Stimulated activated CD4-positive, alpha-beta T cell treated with anti-CD3 and anti-CD28 coated beads, Interleukin-1b, Interleukin-23, amount 100 ng/mL, for 24 hours (primary cell): ENCODE measurements at places on chromosomes 6 and 20.

DNA sequence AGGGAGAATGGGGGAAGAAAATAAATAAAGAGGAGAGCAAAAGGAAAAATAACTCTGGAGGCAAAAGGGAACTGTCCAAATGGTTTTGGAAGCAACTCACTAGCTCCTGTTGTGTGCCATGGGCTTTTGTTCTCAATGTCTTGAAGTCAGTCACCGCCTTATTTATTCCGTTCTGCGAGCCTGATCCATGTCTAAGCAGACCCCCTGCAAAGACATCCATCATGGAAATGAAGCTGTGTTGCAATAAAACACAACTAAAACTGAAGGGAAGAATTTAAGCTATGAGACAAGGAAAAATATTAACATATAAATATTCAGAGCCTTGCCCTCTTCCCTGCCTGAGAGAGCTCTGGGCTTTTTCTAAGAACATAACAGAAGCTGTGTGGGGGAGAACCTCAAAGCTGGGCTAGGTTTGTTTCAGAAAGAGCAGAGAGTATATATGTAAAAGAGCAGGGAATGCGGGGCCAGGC lies 373.2 kb upstream of the CNR1 start:
- DNase-seq = no peak

- no peak for DNase-seq
Observed at GRCh38 chr20:34343458-34344211, 19.4 kb upstream of the ITCH start.

DNA sequence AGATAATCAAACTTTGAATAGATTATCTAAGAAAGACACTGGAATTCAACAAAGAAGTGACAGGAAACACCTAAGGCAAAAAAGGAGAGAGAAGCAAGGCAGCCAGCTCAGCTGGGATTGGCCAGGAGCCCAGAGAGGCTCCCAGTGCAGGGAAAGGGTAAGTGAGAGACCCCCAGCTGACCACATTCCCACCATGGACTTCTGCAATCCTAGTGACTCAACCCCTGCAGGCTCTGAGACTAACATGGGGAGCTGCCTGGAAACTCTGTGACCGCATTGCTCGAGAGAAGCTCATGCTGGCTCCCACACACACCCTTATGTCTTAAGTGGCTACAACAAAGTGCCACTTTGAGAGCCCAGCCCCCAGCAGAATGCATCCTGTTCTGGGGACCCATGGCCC lies 215.1 kb downstream of the PACRG start:
- DNase-seq = no peak

GRCh38 chr6:31094389-31094881 lies 17.9 kb downstream of the C6orf15 start:
- DNase-seq = no peak

- DNase-seq = no peak
Observed at GRCh38 chr6:76885861-76886301, 577.4 kb downstream of the HTR1B start.

DNA sequence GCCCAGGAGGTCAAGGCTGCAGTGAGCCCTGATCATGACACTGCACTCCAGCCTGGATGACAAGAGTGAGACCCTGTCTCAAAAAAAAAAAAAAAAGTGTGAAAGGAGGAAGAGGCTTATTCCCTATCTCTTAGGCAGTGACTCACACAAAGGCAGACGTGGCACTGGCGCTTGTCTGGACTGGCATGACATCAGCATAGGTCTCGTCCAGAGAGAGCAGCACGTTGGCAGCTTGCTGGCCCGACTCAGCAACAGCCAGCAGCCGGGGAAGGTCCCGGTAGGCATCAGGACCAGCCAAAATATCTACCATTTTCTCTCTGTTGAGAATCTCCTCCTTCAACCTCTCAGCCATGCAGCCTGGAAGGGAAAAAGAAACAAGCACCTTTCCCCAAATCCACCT lies 14.1 kb downstream of the CDK5RAP1 start:
- no peak for DNase-seq

GRCh38 chr6:159908535-159908934 lies 17.7 kb downstream of the MAS1 start:
- no peak for DNase-seq

DNA sequence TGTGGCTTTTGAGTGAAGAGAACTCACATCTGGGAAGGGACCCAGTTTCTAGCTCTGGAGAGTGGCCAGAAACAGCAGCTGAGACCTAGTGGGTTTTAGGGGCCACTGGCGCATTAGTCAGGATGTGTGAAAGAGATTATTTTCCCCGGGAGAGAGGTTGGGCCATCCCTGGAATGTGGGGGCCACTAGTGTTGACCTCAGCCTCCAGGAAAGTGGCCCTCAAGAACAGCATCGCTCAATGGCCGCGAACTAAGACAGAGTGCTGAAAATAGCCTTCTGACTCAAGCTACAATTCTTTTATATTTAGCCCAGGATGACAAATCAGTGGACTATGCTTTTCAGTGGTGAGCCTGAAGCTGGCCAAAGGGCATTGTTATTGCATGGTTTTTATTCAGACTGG lies 210.4 kb upstream of the RNF24 start:
- no peak for DNase-seq

DNA sequence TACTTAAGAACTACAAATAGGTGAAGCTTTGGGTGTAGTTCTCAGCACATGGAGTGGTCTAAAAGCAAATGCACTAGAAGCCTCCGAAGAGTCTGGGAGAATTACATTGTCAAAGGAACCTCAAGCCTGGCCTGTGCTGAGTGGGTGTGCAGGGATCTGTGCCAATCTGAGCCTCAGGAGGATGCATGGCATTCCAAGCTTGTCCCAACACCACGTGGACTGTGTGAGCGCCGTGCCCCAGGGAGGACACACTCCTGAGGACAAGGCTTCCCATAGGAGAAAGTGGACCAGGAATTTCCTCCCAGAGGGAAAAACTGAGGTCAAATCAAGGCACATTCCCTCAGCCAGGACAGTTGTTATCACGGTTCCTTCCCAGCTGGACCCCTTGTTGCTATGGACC lies 185.8 kb downstream of the QKI start:
- no peak for DNase-seq

DNA sequence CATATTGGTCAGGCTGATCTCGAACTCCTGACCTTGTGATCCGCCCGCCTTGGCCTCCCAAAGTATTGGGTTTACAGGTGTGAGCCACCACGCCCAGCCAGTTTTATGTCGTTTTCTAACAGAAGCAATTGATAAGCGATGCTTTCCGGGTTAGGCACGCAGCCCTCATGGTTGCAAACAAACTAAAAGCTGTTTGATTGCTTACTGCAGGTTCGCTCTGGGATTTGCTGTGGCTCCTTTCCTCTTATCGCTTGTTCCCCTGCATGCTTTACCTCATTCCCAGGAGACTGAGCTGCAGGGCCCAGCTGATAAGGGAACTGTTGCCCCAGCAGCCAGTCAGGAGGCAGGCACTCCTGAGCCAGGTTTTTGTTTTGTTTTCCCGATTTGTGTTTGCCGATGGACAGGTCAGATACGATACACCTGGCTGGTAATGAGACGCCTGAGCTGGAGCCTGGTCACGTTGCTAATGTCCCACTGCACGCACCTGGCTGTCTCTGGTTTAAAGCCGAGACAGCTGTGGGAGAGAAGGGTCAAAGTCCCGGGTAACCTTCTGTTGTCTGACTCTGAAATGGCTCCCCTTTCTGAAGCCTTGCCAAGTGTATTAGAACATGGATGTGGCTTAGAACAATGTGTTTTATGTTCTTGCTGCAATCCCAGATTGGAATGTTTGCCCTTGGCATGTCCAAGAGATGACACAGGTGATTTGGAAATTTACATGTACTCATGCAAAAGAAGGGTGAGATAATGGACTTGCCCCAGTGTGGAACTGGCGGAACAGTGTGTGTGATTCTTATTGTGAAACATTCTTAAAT lies 19.9 kb downstream of the DSP start:
- no peak for DNase-seq

DNA sequence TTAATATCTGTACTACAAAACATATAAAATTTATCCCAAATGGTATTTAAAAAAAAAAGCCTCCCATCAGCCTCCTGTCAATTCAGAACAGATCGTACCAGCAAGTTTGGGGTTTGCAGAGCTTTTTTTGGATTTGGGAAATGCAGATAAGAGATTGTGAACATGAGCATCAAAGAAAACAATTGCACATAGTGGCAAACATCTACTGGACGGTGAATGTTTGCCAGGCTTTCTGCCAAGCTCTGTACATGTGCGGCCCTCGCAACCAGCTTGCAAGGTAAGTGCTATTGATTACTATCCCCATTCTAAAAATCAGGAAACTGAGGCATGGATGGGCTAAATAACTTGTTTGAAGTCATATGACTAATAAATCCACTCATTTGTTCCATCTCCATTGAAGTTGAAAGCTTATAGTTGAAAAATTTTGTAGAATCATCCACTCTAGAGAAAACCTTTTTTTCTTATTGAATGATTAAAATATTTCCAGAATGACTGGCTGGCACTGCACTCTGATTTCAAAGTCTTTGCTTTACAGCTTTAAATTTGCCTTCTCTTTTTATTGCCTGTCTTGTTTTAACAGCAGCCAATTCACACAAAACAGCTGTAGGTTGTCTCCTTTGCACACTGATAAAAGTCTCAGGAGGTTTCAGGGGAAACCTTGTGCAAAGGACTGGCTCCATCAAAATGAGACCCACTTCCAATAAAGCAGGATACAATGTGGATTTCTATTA lies 37.4 kb upstream of the SIRT5 start:
- DNase-seq = no peak

GRCh38 chr20:21302664-21303060 lies 469 bp upstream of the XRN2 start:
- no peak for DNase-seq

DNA sequence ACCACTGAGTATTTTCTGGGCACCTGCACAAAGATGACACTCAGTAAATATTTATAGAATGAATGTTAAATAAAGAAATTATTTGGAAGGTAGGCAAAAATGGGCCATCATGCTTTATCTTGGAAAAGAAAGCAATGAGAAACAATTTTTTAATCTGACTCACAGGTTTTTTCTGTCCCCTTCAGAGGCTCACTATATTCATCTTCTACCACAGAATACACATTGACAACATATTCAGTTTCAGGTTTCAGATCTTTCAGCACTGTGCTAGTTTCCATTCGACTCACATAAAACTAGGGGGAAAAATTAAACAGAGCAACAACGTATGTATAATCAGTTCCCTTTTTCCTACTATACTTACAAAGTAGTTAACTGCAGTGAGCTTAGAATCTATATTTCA lies 58.3 kb downstream of the COL12A1 start:
- DNase-seq = no peak

DNA sequence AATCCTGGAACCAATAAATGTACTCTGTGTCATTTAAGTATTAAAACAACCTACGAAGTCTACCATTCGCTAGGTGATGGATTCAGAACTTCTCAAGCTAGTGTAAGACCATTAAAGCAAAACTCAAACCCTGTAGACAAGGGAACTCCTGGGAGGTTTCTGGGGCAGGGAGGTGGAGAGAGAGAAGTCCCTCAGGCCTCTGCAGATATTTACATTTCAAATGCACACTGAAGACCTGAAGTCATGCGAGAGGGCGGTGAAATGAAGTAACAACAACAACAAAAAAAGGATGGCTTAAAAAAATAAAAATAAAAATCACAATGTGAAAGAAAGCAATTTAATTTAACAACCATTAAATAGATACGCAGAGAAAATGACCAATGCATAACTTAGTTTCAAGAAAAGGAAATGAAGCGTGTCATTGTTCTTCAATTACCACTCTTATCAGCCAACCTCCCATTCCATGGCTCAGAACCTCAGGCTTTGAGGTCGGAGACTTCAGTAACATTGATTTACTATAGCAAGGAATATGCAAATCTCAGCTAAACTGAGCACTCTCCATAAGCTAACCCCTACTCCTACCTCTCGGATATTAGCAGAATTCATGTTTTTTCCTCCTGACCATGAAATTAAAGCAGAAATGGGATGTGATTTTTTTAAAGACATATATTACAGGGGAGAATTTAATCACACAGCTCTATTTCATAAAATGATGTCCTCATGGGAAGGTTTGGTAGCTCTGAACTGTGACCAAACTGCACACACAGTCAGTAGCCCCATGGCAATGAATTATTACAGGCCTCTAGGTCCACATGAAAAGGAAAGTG lies 140.6 kb downstream of the KIF16B start:
- no peak for DNase-seq

- peak; percentile 29 for DNase-seq
Observed at GRCh38 chr20:13220904-13221297, at the start of gene ISM1. Gene ISM1 (plus strand): TSS chr20:13221274. CDS start chr20:13221777, 503 bp downstream.

DNA sequence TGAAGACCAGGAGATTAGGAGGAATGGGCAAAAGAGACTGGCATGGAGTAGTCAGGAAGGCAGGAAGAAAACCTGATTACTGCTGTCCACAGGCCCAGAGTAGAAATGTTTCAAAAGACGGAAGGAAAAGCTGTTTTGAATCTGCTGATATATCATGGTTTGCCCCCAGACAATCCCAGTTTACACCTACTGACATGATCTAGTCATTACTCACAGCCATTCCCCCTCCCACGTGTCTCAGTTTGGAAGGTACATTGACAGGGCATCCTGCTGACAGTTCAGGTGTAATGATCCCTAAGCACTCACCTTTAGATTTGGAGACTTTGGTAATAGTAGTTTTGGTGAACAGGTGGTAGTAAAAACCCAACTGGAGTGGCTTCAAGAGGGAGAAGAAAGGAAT lies 9.8 kb upstream of the TXNDC5 start:
- no peak for DNase-seq

DNA sequence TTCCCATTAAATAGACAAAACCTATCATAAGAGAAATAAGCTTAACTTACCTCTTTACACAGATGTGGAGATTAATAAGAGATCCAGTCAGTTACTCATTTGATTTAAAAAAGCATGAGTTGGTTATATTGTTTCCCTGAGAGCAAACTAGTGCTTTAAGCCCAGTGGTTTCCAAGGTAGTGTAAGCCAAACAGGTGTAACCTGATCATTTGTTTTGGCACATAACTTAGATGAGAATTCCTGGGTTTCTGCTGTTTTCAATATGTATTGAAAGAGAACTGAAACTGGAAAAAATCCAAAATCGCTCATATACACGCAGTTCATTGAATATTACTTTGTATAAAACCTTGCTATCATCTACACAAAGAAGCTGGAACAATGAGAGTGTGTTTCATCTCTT lies 30.5 kb upstream of the SMIM8 start:
- DNase-seq = no peak

GRCh38 chr6:87408721-87409155 lies 966 bp downstream of the CFAP206 start:
- DNase-seq = no peak

- no peak for DNase-seq
Observed at GRCh38 chr20:52230409-52230808, 38.8 kb upstream of the ZFP64 start.

- DNase-seq = no peak
Observed at GRCh38 chr6:18309046-18309445, 44.7 kb upstream of the DEK start.
